T follicular helper cell (primary cell): ENCODE measurements at places on chromosomes 12 and 14.

DNA sequence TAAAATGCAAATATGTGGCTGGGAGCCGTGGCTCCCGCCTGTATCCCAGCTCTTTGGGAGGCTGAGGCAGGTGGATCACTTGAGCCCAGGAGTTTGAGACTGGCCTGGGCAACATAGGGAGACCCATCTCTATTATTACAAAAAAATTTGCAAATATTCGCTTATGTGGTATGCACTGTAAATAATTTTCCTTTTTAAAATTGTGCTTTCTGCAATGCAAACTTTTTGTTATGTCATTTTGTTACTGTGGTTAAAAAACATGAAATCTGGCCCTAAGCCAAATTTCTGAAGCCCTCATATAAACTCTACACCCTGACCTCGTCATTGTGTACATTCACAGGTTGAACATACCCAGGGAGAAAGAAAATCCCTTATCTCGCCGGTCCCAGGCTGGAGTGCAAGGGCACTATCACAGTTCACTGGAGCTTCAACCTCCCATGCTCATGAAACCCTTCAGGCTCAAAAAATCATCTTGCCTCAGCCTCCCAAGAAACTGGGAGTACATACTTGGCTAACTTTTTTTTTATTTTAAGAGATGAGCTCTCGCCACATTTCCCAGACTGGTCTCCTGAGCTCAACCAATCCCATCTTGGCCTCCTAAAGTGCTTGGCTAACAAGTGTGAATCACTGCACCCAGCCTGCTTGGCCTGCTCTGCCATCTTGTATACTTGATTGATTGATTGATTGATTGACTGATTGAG is 24.7 kb downstream of the TRAPPC6B start:
- no peak for DNase-seq

DNA sequence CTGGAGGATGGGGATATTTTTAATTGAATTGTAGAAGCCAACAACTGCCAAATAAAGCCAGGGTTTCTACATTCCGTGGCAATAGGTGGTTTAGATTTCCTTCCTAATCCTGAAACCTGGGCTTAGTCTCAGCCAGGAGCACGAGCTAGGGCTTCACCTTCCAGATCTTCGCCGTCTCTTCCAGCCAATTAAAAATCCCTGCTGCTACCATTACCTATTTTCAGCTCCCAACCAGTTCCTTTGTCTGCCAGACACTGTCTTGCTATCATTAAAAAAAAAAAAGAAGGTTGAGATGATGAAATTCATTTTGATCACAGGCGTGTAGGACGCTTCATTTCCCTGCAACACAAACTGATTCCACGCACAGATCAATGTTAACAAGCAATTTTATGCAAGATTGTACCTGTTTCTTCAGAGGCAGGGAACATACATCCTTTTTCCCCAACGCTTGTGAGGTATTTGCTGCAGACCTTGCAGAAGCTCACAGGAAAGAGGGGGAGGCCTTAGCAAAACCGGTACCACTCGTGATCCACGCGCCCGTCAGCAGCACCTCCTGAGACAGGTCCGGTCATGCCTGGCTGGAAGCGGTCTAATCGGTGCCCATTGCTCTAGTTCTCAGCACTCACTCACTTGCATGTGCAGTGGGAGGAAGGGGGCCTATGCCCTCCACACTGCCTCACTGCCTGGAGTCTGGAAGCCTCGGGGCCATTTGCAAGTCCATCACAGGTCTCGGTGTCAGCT is 65.1 kb downstream of the SLC6A12 start:
- no peak for DNase-seq

DNA sequence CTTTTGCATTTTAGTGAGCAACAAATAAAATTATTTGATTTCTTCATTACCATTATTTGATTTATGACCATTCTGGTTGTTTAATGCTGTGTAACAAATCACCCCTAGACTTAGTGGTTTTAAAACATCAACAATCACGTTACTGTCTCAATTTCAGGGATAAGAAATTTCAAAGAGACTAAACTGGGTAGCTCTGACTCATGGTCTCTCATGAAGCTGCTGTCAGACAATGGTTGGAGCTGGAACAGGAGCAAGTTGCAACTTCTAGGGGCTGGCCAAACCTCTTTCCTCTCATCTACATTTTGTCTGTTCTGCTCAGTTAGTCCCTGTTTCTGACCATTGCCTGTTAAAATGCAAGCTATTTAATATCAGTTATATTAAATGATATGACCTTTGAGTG is 517.0 kb downstream of the KCNH5 start:
- DNase-seq, result no peak

DNA sequence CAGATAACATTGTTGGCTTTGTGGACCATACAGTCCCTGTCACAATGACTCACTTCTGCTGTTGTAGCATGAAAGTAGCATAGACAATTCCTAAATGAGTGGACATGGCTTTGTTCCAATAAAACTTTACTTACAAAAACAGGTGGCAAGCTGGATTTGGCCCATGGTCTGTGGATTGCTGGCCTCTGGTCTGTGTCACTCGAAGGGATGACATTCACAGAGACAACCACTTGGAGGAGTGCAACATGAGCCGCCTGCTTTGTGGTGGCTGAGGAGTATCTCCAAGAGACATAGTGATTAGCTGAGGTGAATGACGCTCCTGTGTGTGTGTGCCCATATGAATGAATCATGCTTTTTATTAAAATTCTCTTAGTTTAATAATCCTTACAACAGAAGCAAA is 81.3 kb upstream of the NRXN3 start:
- no peak for DNase-seq

DNA sequence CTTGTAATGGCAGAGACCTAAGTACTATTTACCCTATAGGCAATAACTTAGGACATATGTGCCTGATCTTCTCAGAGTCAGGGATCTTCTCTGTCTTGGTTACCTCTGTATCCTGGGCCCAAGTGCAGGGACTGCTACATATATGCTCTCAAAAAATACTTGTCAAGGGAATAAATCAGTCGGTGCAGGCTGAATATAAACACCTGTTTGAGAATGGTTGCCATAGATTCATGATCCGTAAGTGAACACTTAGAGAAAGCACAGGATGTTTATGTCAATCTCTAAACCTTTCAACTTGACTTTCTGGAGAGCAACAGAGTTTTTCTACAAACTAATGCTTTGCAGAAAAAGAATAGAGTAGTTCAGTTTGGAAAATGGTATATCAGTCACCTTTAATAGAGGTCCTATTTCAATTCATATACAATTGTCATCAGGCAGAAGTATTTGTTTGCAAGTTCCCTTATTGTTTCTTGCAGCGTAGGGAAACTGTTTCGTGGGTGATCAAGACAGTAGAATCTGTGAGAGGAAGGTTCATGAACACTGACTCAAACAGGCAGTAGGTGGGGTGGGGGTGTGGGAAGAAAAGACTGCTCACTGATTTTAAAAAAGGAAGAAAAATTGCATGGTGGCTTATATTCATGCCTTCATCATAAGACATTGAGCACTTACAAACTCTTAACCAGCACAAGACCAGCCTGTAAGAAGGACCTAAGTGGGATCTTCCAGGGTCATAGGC is 6.0 kb upstream of the UBE2N start:
- no peak for DNase-seq

DNA sequence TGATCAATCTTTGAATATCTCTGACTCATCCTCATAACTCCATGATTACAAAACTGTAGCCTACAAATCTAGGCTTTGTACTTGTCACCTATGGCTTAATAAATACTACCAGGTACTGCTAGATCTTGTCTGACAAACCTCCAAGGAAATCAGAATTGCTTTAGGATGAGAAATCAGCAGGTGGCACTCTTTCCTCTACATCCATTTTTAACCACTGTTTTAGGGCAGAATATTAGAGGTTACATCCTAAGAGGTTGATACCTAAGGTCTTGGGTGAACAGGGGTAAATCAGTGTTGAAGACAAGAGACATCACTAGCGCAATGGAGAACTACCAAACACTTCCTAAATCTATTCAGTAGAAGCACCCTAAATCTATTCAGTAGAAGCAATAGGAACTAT is 63.1 kb upstream of the SOX5 start:
- no peak for DNase-seq

- DNase-seq, result no peak
Measured at GRCh38 chr14:103078860-103079587, 5.0 kb upstream of the LBHD2 start.

- no peak for DNase-seq
Measured at GRCh38 chr14:33561488-33562175, 389.2 kb downstream of the EGLN3 start.

DNA sequence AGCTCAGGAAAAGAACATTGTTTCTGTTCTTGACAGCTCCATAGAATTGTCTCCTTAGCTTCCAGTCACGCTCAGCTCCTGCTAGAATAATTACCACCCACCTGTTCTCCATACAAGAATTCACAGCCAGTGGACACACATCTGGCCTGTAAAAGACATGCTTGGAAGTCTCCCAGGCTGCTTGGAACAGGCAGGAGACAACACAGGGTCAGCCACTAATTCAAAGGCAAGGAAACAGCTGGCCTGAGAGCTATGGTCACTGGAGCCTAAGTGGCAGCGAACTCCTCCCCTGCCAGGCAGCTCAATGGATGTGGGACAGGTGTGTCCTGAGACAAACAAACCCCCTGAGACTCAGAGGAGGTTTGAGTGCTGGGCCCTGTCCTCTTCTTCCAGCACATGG is 22.9 kb upstream of the LTBP2 start:
- DNase-seq, result no peak

DNA sequence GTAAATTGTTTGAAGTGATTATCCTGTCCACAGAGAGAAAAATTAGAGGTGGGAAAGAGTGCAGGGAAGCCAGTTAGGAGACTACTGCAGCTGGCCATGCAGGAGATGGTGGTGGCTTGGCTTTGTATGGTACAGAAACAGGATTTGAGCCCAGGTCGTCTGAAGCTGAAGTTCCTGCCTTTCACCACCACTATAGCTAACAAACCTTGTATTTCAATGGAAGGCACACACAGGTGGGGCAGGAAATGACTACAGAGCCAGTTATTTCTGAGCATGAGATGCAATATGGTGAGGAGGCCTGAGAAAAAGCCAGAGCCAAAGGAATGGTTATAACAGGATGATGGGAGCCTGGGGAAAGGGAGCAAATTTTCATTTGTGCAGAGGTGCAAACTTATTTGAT is 103.9 kb downstream of the BTG1 start:
- DNase-seq, result no peak

- no peak for DNase-seq
Measured at GRCh38 chr12:8037046-8037663, 4.6 kb downstream of the FOXJ2 start.

GRCh38 chr12:45981075-45981837 is 9.1 kb downstream of the SCAF11 start:
- DNase-seq, result no peak

- no peak for DNase-seq
Measured at GRCh38 chr14:95297832-95298231, 21.9 kb downstream of the CLMN start.

DNA sequence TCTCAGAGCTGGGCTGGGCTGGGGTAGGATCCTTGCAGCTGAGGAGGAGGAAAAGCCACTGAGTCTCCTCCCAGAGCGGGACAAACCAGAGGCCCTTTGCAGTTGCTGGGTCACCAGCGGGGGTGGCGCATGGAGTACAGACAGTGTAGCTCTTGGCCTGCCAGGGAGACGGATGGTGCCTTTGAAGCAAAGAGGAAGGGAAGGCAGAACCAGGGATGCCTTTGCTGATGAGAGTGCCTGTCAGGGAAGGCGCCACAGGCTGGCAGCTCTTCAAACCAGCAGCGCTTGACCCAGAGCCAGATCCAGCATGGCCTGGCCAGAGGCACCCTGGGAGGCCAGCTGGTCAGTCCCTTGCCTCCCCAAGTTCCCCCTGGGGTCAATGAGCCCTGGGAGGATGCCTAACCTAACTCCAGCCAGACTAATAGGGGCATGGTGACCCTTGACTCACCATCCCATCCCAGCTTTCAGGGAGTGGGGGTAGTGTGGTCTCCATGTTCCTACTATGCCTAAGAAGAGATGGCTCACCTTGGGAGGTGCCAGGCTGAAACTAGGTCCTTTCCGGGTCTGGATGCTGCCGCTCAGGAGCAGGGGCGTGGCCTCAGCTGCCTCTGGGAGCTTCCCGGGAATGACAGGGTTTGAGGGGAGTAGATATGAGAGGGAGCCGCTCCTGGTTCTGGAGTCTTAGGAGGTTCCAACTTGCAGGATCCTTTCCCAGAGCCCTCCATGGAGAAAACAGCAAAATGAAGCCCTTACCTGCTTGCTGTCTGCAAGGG is 19.8 kb downstream of the VASH1 start:
- no peak for DNase-seq

- no peak for DNase-seq
Measured at GRCh38 chr14:97230051-97230450, 432.9 kb downstream of the VRK1 start.

DNA sequence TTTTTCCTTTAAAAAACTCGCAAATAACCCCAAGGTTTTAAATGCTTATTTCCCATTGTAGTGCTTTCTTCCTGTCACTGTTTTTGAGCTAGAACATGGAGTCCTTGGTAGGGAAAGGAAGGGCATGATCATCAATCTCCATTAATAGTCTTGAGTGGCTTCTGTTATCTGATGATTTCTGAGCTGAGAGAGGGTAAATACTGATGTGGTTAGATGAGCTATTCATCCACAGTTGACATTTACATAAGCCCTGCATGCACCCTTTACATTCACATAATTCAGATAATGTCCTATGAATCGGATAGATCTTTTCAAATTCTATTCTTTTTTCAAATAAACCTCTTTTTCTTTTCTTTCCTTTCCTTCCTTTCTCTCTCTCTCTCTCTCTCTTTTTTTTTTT is 81.4 kb downstream of the NTN4 start:
- DNase-seq, result no peak

DNA sequence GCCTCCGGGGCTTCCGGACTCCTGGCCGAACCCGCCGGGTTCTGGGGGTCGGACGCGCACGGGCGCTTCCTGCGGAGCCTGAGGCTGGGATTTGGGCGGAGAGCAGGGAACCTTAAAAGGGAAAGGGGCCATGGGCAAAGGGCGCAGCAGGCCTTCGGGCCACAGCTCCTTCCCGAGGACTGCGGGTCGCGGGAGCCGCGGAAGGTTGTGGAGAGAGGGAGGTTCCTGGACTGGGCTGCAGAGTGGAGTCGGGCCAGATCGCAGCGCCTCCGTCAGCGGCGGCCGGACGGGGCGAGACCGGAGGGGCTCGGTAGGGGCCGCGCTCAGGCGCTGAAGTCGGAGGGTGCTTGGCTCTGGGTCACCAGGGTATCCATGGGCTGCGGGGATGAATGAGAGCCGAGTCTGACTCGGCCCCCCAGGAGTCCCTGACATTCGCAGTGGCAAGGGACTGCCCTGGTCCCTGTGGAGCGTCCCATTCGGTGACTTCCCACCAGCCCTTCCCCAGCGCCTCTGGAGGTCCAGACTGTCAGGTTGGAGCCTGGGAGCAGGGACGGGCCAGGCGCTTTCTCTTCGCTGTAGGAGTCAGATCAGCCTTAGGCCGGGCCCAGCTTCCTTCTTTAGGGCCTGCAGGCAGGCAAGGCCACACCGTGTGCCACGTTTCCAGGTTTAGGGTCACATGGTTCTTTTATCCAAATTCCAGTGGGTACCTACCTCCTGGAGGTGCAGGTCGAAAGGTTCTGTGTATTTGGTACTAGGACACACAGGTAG is 938 bp upstream of the SLC25A29 start:
- DNase-seq, result no peak

DNA sequence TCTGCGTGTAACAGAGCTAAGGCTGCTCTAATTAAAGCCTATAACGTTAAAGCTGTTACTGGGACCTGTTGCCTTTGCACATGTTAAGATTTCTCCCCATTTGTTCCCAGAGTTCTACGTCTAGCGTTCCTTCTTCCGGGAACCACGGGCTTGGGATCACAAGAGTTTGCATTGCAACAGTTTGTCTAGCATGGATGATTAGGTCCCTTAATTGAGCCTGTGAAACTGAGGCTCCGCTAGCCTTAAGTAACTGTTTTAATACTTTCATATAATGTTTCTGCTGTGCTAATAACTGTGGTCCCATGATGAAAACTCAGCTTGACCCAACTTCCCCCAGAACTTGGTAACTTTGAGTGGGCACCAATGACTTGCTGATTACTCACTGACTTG is 16.7 kb upstream of the LYZ start:
- DNase-seq, result no peak
